ENCODE measurements at places on chromosomes 6 and 20.

- no peak for DNase-seq
Observed at GRCh38 chr6:135196739-135197510, 15.8 kb downstream of the MYB start.

DNA sequence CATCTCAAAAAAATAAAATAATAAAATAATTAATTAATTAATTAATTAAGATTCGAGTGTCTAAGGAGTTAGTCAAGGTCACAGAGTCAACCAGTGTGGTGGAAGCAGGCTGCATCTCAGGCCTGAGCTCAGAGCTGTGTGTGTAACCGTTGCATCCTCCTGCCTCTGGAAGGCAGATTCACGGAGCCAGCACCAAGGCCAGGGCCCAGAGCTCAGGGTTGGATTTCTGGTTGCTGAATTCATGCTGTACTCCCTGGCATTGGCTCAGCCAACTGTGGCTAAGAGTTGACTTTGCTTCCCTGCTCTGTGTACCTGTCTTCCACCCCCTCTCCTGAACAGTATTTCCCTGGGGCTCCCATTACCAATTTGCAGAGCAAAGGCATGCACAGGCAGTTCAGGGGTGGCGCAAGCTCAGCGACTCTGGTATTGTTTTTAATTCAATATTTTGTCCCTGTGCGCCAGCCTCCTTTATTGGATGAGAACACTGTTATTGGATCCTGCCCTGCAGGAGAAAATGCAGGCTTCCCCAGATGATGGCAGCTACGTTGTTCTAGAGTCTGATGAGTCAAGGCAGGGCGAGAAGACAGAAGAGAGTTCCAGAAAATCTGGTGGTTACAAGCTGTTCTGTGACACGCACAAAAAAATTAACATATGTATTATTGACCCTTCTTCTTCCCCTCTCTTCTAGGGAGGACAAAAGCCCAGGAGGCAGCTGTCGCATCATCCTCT lies 12.3 kb upstream of the CTNNBL1 start:
- DNase-seq = no peak

DNA sequence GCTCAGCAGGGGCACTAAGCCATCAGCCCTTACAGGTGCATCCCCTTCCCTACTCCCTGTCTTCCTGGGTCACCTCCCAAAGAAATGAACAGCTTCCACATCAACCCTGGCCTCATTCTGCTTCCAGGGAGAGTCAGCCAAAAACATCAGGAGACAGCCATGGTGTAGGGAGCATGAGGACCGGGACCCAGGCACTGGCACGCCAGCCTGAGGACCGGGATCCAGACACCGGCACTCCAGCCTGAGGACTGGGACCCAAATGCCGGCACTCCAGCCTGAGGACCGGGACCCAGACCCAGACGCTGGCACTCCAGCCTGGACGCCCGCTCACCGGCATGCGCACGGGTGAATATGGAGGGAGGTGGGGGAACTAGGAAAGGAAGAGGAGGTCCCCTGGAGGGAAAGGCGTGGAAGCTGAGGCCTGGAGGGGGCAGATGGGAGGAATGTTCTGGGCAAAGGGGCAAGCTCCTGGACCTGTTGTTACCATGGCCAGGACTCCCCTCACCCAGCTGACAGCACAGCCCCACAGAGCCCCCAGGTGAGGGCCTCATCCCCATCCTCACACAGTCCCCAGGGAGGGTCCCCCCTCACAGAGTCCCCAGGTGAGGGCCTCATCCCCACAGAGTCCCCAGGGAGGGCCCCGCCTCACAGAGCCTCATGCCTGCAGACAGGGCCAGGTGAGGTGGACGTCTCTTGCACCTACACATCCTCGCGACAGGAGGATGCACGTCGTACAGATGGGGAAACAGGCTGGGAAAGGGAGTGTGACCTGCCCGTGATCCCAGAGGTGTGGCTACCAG lies 26.0 kb upstream of the MRGBP start:
- DNase-seq = no peak

- DNase-seq = no peak
Observed at GRCh38 chr20:36761125-36761524, 12.4 kb downstream of the DSN1 start.

- peak; percentile 83 for DNase-seq
Observed at GRCh38 chr20:32474967-32475811, 109.9 kb downstream of the NOL4L start.

GRCh38 chr6:10403385-10404106 lies 11.3 kb downstream of the TFAP2A start:
- peak; percentile 24 for DNase-seq

GRCh38 chr20:12733811-12734210 lies 275.0 kb upstream of the SPTLC3 start:
- DNase-seq = no peak

DNA sequence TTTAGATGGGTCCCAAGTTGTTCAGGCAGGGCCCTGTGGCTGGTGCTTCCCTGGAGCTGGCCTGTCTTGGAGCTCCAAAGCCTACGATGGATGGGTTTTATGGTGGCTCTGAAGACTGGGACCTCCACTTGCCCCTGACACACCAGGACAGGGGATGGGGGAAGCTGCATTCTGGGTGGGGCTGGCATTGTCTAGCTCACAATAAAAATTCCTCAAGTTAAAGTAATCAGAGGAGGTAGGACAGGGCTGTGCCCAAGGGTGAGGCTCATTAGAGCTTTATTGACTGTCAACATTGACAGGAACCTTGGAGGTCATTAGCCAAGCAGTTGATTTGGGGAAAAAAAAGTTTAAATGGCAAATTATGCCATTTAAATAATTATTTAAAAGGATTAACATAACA lies 35.7 kb downstream of the TFAP2C start:
- DNase-seq = no peak

DNA sequence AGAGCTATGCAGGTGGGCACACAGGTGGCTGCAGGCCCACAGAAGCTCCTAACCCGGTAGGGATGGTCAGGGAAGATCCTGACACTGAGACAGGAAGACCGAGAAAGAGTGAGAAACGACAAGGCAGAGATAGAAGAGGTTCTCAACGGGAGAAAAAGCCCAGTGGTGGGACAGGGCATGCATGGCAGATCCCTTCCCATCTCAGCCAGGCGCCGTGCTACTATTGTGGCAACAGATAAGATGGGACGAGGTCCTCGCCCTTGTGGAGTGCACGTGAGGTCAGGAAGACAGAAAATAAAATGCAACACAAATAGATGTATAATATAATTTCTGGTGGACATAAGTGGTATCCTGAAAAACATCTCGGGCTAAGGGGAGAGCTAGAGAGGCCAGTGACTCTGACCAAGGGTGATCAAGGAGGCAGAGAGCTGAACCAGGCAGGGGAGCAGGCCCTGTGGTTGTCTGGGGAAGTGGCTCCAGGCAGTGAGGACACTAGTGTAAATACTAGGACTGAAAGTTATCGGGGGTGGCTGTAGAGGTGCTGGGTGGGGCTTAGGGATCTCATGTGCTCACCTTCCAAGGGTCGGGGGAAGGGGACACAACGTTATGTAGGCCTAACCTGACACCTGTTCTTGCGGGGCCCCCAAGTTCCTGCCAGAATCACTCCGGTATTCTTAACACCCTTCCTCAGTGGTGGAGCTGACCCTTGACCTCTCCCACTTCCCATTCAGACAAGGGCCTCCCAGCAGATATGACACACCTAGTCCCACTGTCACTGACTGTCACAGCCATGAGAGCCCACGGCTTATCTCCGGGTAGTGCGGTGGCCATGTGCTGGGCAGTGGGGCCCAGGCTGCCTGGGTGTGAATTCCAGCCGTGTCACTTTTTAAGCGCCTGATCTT lies 1.0 kb downstream of the SRXN1 start:
- no peak for DNase-seq

- DNase-seq = no peak
Observed at GRCh38 chr20:62412194-62413024, 5.3 kb upstream of the CABLES2 start.

- no peak for DNase-seq
Observed at GRCh38 chr6:142387997-142388815, 86.4 kb downstream of the ADGRG6 start.

- no peak for DNase-seq
Observed at GRCh38 chr20:18835466-18836256, 22.1 kb downstream of the SCP2D1 start.

DNA sequence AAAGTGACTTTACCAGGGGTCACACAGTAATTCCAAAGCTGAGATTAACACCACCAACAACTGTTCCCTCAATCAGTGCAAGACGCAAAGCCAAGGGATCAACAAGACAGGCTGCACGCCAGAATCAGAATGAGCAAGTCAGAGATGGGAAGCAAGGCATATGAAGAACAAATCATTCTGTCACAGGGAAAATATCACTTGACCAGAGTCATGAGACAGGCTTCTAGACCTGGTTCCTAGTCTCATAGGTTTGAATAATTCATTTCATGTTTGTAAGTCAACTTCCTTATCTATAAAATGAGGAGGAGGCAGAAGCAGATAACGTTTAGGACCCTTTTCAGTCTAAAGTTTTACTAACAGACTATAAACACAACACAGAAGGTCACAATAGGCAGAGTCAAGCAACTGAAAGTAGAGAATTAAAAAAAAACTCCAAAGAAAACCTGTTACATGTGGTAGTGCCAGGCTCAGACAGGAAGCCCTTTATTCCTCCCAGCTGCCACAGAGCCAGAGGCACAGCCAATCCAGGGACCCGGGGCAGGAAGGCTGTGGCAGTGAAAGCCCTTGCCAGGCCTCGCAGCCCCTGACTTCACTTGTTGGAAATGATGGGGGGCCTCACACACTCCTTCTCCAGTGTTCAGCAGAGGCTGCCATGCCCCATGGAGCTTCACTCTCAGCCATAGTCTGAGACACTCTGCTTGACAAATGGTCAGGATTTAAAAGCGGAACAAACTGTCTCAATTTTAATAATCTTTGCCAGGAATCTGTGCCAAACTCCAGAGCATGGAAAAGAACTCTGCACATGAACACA lies 29.2 kb upstream of the DST start:
- no peak for DNase-seq

DNA sequence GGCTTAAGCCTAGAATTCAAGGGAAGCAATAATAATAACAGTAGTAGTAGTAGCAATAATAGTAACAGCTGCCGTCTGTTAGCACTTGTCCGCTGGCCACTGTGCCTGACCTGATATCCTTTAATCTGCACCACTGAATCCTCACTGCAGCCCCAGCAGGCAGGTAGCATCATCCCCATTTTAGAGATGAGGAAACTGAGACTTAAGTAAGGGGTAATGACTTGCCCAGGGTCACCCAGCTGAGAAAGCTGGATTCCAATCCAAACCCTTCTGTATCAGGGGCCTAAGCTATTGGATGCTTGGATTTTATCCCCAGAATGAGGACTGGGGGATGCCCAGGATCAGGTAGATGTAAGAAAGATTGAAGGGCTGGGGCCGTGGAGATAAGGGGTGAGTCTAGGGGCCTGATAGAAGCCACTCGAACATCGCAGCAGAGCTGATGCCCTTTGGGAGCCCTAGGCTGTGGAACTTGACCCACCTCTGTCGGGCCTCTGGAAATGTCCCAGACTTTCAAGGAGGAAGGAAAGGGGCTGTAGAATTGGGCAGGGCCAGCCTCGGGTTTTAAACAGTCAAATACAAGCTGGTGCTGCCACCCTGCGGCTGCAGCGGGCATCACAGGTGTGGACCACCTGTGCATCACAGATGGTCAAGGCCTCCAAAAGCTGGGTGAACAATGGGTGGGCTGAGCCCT lies 102.1 kb upstream of the MYL9 start:
- no peak for DNase-seq
